ENCODE measurements at places on chromosomes 7 and 10.

DNA sequence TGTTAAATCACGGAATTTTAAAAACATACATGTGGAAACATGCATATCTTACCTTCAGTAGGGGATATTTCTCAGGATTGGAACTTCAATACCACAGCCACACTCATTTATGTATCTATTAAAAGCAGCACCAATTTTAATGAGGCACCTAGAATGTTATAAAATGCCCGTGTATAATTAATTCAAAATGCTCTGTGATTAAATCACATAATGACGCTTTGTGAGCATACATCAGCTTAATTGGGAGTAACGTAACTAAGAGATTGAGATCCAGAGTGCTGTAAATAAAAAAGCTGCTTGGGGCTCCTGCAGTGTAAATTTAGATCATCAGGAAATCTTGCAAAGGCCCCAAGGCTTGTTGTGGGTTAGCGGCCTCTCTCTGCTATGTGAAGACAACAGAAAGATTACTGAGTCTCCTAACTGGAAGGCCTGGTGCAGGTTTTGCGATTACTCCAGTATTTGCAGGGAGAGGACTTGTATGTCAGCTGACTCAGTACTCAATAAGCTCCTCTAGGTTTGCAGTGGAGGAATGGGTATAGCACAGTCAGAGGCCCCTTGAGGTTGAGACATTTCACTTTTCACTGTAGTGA, 195.5 kb upstream of the PHYHIPL start:
- no peak for DNase-seq

GRCh38 chr7:95501261-95501832, 15.6 kb downstream of the ASB4 start:
- DNase-seq: peak; percentile 88

GRCh38 chr7:1537535-1538412, 7.3 kb downstream of the MAFK start:
- DNase-seq: peak; percentile 97

- DNase-seq: no peak
These were observed 101.4 kb upstream of the DLX6 start for GRCh38 chr7:96903906-96904305.

- DNase-seq: no peak
These were observed 24.1 kb upstream of the ABCC2 start for GRCh38 chr10:99758211-99758891.

DNA sequence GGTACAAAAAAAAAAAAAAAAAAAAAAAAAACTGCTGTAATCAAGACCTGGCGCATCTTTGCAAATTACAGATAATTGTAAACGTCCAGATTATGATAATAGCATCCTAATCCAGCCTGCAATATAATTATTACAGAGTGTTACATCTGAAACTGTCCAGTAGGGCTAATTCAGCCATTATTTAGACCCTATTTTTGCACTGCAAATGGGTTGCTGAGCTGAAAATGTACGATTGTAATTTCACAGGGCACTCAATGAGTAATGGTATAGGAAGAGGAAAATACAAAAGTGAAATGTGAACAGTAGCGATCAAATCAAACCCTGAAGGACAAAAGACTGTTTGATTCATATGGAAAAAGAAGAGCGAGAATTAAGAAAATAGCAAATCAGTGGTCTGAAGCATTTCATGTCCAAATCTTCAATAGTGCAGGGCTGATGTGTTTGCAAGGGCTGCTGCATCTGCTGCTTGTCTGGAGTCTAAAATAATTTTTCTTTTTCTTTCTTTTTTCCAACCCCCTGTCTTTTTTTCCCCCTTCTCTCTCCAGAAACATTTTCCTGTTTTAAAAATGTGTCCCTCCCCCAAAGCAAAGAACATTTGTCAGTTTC, 8.9 kb downstream of the DLX6 start:
- no peak for DNase-seq

DNA sequence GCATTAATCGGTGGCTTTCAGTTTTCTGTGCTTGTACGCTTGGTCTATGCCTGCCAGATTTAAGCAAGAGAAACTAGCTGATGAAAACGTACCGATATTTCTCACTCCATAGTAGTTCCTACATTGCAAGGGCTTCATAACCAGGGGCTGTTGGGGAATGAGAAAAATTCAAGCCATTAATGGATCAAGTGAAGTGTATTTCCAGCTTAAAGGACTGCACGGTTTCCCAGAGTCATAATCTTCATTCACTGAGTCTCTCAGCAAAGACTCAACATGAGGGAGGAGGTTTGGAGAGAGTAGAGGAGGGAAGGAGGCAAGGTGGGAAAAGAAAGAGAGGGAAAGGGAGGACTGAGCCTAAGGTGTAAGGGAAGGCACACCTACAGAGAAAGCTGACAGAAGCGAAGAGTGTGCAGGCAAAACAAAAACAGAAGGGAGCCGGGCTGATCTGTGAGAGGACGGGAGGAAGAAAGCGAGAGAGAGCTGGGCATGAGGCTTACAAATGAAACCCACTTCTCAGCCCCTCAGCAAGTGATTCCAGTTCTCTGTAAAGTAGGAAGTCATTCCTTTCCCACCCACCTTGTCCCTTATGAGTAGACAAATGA, 625 bp downstream of the GIMAP2 start:
- DNase-seq: no peak

GRCh38 chr10:21340331-21340730, 185.2 kb downstream of the SKIDA1 start:
- no peak for DNase-seq

GRCh38 chr7:157267956-157268355, 68.8 kb upstream of the DNAJB6 start:
- no peak for DNase-seq

DNA sequence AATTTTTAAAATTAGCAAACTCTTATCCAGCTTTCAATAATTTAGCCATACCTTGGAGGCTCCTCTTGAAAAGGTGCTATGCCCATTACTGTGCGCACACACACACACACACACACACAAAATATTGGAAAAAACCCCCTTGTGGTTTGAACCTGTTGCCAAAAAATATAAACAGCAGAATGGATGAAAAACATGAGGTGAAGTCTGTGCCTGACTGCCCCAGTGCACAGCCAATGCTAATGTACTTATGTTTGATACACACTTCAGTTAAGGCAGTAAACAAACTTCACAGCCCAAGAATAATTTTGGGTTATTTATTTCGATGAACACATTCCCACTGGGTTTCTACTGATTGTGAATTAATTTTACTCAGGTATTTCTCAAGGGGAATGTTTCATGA, 113.2 kb upstream of the SEM1 start:
- DNase-seq: peak; percentile 21

GRCh38 chr7:43808410-43808809, 49.9 kb downstream of the BLVRA start:
- no peak for DNase-seq
